ENCODE measurements at places on chromosomes 4 and X. TPM values are rescaled to one million over a fixed set of nuclear protein-coding genes. Genes with fewer than 3 reads are reported as not detected.

Gene AGTR2
- not detected for total RNA-seq

Gene PNMA6F
- total RNA-seq: not detected

Gene IL21
- not detected for total RNA-seq

Gene NXF2
- total RNA-seq: not detected

Gene ERVMER34-1
- 0.67 TPM for total RNA-seq

Gene PDLIM3
- total RNA-seq: 411 TPM

DNA sequence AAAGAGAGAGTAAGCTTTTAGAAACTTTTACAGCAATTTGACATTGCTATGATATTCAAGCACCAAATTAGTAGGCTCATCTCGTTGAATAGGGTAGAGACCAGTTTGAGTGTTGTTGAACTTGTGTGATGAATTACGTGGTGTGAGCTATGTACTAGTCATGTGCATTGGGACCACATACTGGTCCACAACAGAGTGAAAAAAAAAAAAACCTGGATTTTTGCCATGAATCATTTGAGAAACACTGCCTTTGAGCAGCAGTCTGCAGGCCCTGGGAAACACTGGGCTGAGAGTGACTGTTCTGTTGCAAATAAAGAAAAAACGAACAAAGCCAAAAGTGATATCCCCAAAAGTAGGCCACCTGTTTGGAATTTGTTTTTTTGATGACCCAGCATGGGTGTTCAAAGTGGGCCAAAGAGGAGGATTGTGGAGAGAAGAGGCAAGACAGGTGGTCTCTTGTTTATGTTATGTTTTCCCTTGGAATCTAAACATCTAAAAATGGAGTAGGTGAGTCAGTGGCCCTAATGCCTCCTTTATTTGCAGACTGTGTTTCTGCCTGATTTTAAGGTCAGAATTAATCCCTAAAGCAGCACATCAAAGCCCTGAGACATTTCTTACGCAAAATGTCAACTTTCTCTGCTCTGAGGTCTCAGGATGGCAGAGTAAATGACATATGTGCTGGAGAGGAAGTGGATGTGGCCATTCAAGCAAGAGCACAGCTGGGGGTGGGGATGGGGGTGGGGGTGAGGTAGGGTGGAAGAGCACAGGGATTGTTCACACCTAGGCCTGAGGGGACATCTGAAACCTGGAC is 33.5 kb downstream of the TAF7L start:
- no peak overlapping the region for H3K4me3 ChIP-seq
- H3K36me3 ChIP-seq: no peaks in the 10 kb centered on the region
- no peak for DNase-seq
- no peak overlapping the region for H3K27ac ChIP-seq

- H3K27me3 ChIP-seq: no peaks in the 10 kb centered on the region
- DNase-seq: no peak
- no peak overlapping the region for H3K4me3 ChIP-seq
- H3K4me1 ChIP-seq: no peaks in the 10 kb centered on the region
Measured at GRCh38 chr4:140049849-140050637, 103.9 kb downstream of the MAML3 start.

DNA sequence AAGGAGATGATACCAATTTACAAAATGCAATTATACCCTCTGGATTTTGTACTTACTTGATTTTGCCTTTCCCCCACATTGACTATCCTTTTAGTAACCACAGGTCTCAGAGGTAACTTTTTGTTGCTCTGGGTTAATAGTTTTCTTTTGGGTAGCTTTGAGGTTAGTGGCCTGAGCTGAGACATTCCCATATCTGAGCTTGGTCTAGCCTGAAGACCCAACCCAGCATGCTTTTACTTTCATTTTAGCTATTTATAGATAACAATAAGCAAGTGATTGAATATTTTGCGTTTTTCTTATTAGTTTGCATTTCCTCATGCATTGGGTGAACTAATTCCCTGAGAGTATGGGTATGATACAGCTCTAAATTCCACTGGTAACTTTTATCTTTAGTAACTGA is 11.8 kb downstream of the HTN1 start:
- H3K36me3 ChIP-seq: no peaks in the 10 kb centered on the region
- no peaks in the 10 kb centered on the region for H3K27me3 ChIP-seq
- no peaks in the 10 kb centered on the region for H3K4me1 ChIP-seq
- no peak for DNase-seq
- no peak overlapping the region for H3K4me3 ChIP-seq

GRCh38 chrX:50905334-50905733 is 5.2 kb upstream of the BMP15 start:
- no peaks in the 10 kb centered on the region for H3K27me3 ChIP-seq
- no peaks in the 10 kb centered on the region for H3K36me3 ChIP-seq
- no peak for DNase-seq
- no peaks in the 10 kb centered on the region for H3K4me1 ChIP-seq
- no peak overlapping the region for H3K27ac ChIP-seq

DNA sequence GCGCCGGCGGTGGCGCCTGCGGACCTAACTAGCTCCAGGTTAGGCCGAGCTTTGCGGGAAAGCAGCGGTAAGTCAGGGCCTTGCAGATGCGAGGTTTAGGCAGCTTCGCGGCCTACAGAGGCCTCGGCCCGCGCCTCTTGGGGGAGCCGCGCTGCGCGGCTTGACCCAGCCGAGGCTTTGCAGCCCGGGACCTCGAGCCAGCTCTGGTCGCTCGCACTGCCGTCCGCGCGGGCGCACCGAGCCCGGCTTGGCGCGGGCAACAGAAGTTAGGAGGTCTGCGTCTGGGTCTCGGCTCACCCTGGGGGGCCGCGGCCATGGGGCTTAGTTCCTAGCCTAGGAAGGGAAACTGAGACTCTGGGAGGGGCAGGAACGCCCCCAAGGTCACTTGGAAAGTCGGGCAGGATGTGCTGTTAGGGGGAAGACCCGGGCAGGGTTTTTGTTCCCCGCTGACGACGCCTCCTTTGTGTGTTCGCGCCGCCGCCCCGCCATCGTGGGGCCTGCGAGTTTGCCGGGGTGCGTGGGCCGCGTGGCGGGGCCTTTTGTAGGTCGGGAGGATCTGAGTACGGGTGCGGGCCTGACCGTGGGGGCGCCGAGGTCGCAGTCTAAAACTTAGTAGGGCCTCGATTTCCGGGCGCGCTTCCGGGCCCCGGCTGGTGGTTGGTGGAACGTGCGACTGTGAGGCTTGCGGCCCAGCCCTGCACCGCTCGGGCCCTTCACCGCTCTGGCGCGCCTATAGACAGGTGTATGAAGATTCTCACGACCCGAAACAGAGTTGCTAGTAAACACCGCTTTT is 482 bp downstream of the RNF4 start:
- peak overlapping the region; percentile 52 for H3K4me3 ChIP-seq
- H3K27ac ChIP-seq: peak overlapping the region; percentile 80
- no peaks in the 10 kb centered on the region for H3K36me3 ChIP-seq
- peaks cover 22% of the 10 kb centered on the region for H3K4me1 ChIP-seq
- peak; percentile 50 for DNase-seq

- H3K27ac ChIP-seq: no peak overlapping the region
- H3K36me3 ChIP-seq: no peaks in the 10 kb centered on the region
- H3K4me3 ChIP-seq: no peak overlapping the region
- no peaks in the 10 kb centered on the region for H3K27me3 ChIP-seq
- no peak for DNase-seq
- H3K4me1 ChIP-seq: peaks cover 9% of the 10 kb centered on the region
Measured at GRCh38 chr4:65007841-65008439, 598.7 kb upstream of the TECRL start.
